ENCODE measurements at places on chromosomes 2 and 18. TPM values are rescaled to one million over a fixed set of nuclear protein-coding genes. Genes with fewer than 3 reads are reported as not detected.
A peak's percentile ranks its signal among the peaks of the same experiment; 100 is the strongest.

DNA sequence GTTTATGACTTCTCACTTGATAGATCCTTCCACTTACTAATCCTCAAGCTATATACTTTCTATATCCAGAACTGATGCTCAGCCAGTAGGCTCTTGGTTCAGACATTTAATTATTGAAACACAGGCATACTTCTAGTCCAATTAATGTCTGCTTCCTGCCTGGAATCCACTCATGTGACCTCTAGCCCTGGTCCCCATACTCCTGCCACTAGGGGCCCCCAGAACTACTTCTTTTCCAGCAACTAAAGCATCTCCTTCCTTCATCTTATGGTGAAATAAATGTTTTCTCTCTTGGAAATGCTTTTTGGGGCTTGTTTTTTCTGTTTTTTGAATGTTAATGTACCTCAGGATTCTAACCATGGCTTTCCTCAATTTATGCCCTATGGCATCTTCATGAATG lies 527.6 kb downstream of the SATB2 start:
- DNase-seq = peak; percentile 4

DNA sequence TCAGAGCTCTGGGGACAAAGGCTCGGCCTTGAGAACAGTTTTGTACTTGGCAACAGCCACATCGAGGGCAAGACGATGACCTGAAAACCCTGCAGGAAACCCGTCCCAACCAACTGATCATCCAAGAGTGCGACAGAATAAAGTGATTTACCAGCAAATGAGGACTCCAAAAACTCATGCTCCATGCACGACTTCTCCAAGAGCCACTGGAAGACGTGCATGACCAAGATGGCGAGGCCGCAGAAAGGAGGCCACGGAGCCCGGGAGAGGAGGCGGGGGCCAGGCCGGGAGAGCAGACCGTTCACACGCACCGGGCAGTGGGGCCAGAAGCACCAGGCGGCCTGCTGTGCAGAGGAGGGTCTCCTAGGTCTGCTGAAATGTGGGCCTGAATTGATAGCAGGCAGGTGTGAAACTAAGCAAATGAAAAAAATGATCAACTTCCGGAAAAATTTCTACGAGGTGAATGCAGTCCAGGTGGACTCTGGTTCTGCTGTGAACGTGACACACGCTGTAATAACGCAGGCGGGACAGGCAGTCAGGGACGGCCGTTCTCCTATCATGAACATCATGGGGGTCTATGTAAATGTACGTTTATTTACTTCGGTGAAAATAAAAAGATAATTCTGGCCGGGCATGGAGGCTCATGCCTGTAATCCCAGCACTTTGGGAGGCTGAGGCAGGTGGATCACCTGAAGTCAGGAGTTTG lies 252.2 kb downstream of the HDAC4 start:
- DNase-seq = no peak

GRCh38 chr2:96113367-96113677 lies 3.0 kb downstream of the ADRA2B start:
- no peak for DNase-seq

DNA sequence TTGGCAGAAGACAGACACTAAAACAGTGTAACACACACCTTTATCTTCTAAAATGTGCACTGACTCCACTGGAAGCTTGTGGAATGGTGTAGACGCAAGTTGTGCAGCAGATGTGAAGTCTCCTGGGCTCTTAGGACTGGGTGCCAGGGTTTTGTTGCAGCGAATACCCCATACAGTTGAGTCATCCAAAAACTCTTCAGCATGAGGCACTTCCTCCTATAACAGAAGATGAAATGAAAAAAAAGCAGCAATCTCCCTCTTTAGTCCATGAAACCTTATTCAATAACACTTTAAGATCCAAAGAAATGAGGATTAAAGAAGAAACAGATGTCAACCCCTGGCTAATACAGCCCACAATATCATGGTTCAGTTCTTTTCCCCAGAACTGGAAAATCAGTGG lies 22.2 kb downstream of the BUB1 start:
- no peak for DNase-seq

DNA sequence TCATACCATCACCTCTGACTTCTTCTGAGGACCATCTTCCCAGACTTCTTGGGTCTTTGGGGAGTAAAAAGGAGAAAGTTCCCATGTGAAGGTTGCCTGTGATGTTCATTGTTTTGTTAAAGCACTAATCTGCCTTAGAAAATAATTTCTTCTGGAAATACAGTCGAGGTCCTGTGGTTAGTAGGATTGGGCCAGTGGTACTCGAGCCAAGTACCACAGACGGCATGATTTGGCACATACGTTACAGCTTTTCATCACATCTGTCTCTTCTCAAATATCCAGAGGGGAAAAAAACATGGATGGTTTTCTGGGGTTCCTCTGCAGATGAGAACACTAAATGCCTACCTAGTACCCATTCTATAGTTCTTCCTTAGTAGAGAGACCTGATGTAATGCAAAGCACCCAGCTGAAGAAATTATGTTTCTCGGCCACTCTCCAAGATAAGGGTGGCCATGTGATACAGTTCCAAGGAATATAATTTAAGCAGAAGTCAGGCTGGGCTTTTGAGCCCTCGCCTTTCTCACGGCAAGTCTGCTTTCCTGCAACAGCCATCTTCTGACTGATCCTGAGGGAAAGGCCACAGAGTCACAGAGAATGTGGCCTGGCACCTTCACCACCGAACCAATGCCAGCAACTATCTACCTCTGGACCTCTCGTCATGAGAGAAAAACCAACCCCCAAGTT lies 161.0 kb downstream of the RNF152 start:
- no peak for DNase-seq

DNA sequence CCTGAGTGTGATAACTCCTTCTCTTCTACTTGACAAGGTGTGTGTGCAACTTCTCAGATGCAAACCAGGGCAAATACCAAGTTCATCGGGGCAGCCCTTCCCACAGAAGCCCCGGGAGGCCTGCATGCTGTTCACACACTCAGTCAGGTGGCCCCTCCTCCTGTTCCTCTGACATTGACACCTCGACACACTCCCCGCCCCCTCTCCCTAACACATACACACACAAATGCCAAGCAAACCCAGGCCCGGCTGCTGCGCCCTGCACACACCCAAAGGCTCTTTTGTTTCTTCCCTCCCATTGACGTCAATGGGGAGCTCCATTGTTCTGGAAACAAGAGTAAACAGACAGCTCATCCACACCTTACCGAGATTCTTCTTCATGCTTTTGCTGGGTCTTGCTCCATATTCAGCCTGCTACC lies 1.7 kb upstream of the PER2 start:
- DNase-seq = no peak

GRCh38 chr2:212227755-212228154 lies 310.8 kb downstream of the ERBB4 start:
- peak; percentile 67 for DNase-seq

GRCh38 chr2:186569897-186570296 lies 20.0 kb upstream of the ITGAV start:
- no peak for DNase-seq

GRCh38 chr2:201441409-201441808 lies 9.8 kb downstream of the TRAK2 start:
- no peak for DNase-seq

AGXT gene
- total RNA-seq = not detected

LAMA1 gene
- 0.62 TPM for total RNA-seq

RTP5 gene
- 0.08 TPM for total RNA-seq

ZAP70 gene
- total RNA-seq = 2.2 TPM

C1QL2 gene
- 0.27 TPM for total RNA-seq
